ENCODE measurements at places on chromosomes 12 and 14.

GRCh38 chr14:43132441-43132840, 1374.6 kb downstream of the FSCB start:
- no peak for DNase-seq

- DNase-seq, result no peak
Measured at GRCh38 chr12:112796067-112796466, 4.5 kb downstream of the RPH3A start.

- no peak for DNase-seq
Measured at GRCh38 chr14:97224016-97224415, 426.8 kb downstream of the VRK1 start.

DNA sequence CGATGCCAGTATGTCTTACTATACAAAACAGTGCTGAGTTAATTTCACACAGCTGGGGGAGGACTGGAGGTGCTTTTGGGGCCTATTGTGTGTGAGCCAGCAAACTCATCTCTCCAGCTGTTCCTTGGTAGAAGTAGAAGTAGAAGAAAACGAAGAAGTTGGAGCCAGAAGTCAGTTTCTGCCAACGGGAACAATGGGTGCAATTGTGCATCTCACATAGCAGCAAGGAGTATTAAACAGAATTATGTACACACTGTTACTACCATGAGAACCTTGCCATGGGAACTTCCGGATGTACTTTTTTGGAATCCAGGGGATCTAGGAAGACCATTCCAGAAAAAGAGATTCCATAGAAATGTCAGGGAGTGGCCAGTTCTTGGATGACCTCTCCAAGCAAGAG, 88.6 kb downstream of the VCPKMT start:
- no peak for DNase-seq

GRCh38 chr14:72024043-72024407, 91.8 kb downstream of the RGS6 start:
- no peak for DNase-seq

GRCh38 chr12:7486512-7486911, 17.1 kb downstream of the CD163 start:
- no peak for DNase-seq

DNA sequence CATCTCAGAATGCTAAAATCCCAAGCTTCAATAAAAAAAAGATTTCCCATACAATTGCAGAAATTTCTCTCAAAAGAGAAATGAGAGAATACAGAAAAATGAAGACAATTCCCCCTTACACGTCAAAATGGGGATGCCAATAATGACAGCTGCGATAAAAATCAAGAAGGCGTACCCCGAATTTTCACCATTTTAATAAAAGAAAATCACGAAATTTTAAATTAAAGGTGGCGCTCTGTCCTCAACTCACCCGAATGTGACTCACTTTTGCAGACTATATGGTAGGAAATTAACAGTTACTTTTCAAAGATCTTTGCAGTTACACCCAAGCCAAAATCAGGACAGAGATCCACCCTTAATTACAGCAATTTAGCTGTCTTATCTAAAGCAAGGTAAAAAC, 2.1 kb downstream of the ATP2B1 start:
- no peak for DNase-seq

DNA sequence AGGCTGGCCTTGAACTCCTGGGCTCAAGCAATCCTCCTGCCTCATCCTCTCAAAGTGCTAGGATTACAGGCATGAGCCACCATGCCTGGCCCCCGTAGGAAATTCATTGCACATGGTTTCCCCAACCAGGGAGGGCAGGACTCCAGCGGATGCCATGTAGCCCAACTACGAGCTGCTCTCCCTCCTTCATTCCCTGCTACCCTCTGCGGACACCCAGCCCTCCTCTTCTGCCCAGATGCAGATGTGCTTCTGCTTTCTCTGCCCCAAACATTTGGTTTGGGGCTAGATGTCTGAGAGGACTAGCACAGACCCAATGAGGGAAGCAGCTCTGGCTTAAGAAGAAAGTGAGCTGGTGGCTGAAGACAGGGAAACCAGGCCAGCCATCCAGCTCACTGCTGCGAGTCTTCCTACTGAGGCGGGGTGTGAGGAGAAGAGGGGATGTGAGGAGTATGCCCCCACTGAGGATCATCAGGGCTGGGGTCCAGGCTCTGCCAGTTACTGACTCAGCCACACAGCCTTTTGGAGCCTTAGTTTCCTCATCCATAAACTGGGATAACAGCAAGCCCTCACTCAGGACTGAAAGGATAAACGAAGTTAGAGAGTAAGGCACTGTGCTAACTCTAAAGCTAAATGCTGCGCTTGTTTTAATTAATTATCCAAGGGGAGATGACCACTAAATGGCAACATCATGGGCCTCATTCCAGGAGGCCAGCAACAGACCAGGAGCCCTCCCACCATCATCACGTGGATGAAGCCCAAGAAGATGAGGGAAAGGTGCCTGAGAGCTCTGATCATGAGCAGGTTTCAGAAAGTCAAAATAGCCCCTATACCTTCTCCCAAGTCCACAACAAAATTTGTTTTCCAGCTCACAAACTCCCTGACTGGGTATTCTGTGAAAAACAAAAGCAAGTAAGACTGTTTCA, 10.9 kb downstream of the CTDSP2 start:
- DNase-seq, result no peak

DNA sequence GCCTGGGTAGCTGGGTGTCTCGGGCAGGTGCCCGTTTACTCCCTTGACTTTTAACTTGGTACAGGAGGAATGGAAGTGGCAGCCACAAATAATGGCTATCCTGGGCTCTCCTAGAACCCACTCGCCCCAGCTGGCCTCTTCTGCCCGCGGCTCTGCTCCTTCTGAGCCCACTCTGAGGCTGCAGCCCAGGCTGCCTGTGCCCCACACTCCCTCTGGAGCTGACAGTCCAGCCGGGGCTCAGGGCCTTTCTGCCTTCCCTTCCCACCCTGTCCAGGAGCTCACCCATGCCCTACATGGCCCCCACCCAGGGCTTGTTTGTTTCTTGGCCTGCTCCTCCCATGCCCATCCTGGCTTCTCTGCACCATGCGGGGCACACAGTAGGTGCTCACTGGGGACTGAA, 15.6 kb downstream of the ZNF839 start:
- DNase-seq, result no peak

- DNase-seq, result no peak
Measured at GRCh38 chr14:76203086-76204001, 51.6 kb downstream of the GPATCH2L start.

GRCh38 chr12:108833355-108833733, 24.0 kb downstream of the SSH1 start:
- no peak for DNase-seq

DNA sequence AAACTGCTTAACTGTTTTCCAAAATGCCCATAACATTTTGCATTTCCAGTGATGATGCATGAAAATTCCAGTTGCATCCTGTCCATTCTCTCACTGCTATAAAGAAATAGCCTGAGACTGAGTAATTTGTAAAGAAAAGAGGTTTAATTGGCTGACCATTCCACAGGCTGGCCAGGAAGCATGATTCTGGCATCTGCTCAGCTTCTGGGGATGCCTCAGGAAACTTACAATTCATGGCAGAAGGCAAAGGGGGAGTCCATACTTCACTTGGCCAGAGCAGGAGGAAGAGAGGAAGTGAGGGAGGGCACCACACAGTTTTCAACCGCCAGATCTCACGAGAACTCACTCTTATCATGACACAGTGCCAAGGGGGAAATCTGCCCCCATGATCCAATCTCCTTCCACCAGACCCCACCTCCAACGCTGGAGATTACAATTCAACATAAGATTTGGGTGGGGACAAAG, 18.2 kb upstream of the CLEC2D start:
- DNase-seq, result no peak

DNA sequence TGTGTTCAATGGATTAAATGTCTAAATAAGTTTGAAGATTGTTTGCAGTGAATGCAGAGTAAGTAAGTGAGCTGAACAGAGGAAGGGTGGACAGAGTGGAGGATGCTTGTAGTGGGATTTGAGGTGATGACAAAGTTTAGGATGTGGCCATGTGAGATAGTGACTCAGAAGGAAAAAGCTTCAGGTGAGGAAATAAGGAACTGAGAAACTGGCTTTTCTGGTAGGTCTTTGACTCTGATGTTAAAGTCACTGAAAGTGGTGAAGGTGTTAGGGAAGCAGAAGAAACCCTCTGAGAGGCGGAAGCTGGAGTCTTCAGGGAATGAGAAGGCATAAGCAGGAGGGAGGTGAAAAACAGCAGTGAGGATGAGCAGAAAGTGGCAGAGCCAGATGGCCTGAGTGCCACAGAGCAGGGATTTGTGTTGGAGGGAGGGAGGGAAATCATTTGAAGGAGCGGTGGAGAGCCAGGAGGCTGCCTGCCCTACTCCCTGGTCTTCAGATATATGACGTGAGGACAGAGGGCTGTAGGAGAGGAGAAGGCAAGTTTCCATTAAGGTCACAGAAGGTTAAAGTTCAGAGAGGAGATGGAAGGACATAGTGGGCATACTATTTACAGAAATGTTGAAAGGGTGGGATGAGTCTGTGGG, 24.8 kb downstream of the RGS6 start:
- no peak for DNase-seq

DNA sequence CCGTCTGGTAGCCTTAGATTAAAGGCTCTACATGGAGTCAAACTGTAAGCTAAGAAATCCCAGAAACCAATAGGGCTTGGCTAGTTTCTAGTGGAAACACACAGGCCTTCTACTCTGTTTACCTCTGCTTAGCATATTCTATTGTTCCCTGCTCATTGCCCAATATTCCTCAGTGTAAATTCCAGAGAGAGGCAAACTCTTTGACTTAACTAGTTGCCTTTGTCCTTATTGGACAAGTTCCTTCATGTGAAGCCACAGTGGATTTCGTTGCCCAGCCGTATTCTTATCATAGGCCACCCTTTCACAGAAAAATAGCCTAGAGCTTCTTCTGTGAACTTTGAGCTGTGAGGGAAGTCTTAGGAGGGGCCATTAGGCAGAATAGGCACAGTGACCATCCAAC, 186.1 kb downstream of the PLCZ1 start:
- DNase-seq, result no peak

DNA sequence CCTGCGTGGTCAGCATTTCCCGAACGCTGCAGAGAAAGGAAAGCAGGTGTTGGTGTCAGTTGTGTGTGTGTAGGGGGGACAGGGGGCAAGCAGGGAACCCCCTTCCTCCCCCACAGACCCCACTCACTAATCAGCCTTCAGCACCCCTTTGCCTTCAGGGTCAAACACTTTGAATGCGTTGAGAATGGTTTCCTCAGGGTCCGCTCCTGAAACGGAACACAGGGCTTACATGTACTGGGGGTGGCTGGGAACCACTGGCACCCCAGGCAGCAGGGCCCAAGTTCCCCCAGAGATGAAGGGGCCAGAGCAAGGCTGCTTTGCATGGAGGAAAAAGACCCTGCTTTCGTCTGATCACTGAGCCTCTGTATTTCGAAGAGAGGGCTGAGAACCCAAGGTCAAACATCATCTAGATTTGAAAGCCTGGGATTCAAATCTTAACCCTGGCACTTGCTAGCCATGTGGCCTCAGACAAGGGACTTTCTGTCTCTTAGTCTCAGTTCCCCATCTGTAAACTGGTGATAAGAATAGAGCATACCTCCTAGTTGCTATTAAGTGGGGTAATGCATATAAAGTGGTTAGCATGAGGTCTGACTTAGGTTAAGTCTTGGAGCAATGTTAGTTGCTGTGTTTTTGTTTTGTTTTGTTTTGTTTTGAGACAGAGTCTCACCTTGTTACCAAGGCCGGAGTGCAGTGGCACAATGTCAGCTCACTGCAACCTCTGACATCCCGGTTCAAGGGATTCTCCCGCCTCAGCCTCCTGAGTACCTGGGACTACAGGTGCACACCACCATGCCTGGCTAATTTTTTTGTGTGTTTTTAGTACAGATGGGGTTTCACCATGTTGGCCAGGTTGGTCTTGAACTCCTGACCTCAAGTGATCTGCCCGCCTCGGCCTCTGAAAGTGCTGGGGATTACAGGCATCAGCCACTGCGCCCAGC, 7.0 kb downstream of the MYL2 start:
- no peak for DNase-seq

DNA sequence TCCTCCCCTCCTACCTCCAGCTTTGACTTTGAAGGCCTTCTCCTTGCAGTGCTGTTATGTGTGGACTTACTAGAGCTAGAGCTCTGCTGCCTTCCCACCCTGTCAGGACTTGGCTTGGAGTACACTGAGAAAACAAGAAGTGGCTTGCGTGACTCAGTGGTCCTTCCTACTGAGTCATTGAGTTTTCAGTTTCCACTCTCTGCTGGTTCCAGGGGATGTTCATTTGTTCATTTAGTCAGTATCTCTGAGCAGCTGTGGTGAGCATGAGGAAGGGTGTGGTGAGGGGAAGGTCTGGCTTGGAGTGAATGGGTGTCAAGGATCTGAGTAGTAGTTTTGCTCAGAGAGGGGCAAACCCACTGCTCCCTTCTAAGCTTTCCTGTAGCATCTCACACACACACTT, 17.2 kb upstream of the ELK3 start:
- DNase-seq, result no peak

- no peak for DNase-seq
Measured at GRCh38 chr14:98963610-98964009, 308.4 kb downstream of the BCL11B start.

DNA sequence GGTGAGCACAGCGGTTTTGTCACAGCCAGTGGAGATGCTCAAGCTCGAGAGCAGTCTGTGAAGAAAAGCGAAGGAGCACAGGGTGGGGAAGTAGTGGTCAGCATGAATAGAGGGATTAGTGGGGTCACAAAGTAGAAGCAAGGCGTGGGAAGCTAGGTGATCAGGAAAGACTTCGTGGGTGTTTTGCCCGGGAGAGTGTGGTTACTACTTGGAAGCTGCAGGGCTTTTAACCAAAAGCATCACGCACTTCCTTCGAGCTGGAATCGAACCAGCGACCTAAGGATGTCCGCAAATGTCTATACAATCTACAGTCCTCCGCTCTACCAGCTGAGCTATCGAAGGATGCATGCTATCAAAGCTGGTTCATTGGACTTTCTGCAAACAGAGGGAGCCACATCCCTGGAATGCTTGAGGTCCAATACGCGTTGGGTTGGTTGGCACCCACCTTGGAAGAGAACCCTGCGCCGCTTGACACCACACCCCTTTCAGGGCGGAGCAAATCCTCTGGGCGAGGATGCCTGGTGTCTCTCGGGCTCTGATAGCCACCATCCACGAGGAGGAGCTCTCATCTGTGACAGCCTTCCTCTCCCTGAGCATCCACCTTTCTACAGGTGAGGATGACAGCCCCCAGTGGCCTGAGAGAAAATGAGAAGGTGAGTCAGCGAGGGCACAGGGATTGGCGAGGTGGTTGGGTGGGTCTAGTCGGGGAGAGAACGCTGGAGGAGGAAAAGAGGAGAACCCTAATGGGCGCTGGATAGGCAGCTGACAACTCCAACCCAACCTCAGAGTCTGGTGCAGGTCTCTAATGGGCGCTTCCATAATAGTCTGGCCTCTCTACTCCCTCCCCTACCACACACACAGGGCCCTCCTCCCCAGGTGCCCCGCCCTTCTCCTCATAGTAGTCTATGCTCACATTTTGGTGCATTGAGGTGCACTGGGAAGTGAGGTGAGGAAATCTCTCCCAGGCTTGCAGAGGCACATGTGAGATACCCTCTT, 16.0 kb upstream of the OR6S1 start:
- no peak for DNase-seq

Measured in C1 segment of cervical spinal cord (tissue), 14 donors.